ENCODE measurements at places on chromosomes 4 and X.
A peak's percentile ranks its signal among the peaks of the same experiment; 100 is the strongest.

DNA sequence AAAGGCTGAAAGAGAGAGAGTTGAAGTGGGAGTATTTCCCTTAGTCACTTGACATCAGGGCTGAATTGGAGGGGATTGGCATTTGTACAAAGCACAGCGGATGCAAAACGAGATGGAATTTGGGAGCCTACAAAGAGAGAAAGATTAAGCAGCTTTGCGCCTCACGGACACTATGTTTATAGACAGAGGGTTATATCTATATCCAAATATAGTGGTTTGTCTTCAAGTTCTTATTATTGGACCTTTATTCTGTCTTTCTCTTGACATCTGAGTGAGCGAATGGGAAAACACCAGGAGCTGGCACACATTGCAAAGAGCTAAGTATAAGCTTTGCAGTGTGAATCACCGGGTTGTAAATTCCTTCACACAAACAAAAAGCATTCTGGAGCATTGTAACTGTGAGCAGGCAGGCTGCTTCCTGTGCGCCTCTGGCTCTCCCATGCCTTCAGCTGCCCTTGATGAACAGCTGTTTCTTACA, 500.2 kb downstream of the STIM2 start:
- DNase-seq = peak; percentile 84

DNA sequence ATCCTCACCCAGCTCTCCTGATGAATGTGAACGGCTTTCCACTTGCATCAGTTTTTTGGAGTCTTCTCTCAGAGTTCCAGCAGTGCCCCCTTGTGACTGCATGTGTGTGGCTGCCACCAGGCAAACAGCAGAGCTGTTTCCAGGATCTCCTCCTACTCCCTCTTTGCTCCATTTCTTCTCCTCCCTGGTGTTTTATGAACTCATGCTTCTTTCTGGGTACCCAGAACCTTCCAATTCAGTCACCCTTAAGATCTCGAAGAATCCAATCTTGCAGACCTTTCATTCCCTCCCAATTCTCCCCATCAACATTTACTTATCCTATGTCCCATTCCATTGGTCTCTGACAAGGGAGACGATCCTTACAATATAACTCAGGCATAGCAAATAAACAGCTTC, 6.8 kb upstream of the TCEANC start:
- DNase-seq = peak; percentile 23

DNA sequence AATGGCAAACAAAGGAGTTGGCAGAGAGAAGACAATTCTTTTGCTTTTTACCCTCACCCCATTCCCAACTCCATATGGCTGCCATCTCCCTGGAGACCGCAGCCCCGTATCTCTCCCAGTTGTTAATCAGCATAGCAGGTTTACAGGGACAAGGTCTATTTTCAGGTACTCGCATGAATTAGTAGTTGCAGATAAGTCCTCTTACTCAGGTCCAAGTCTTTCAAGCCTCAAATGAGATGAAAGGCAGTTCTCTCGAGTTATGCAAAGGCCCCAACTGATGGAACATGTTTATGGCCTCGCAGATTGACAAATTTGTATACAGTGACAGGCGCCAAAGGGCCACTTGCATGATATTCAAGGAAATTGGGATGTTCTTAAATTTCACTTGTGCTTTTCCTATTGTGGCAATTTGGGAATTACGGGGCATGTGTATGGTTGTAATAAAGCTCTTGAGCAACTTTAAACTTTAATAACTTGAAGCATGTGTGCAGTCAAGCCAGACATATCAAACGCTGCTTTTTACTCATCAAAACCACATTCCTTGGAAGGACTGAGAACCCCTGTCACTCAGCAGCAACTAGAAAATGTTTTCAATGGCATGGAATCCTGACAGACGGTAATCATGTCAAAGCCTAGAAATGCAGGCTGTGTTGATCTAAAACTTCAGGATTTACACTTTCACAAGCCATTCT, 45.1 kb downstream of the KDR start:
- peak; percentile 32 for DNase-seq

GRCh38 chr4:100805538-100805937, 287.7 kb upstream of the EMCN start:
- no peak for DNase-seq

DNA sequence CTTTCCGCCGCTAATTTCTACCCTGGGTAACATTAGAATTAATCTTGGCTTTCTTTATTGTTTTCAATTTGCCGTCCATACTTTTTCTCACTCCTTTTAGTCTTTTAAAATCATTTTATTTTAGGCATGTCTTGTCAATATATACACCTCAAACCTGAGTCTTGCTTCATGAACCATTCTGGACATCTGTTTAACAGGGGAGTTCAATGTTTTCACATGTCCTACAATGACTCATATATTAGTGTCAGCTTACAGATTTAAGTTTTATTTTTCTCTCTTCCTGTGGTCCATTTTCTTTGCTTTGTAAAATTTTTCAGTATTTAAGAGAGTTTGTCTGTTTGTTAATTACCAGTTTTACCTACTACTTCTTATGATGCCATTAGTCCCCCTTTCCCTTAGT, 89.5 kb downstream of the LCORL start:
- no peak for DNase-seq

GRCh38 chr4:125760201-125760819, 445.6 kb downstream of the FAT4 start:
- no peak for DNase-seq

- DNase-seq = no peak
Observed at GRCh38 chrX:135453381-135453780, 31.6 kb downstream of the SMIM10L2A start.

GRCh38 chr4:122139139-122139538, 13.0 kb upstream of the BLTP1 start:
- no peak for DNase-seq

DNA sequence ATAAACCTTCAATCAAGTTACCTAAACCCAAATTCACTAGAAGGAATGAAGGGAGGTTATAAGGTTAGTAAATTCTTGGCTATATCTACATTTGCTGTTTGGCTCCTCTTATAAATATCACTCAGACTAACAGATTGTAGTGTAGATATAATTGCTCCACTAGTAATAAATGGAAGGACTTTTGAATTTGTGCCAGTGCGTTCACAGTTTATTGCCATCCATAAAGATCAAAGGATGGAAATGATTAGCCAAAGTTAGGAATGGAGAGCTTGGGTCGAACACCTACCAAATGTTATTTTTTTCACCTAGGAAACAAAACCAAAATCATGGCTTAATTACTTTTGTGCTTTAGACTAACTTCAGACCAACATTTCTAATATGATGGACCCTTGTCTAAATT, 9.2 kb downstream of the DTHD1 start:
- DNase-seq = no peak

DNA sequence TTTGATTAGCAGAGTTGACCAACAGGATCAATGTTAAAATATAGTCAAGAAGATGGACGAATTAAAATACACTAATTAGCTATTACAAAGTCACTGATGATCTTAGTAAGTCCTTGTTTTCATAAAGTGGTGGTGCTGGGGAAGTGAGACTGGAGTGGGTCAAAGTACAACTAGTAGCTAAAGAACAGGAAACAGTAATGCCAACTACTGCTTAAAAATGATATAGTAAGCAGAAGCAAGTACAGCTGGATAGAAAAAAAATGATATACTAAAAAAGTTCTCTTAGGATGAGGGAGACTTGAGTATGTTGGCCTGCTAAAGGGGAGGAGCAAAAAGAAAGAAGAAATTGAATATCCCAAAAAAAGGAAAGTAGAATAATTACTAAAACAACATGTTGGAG, 580.8 kb upstream of the FTHL17 start:
- no peak for DNase-seq
